Activated naive CD4-positive, alpha-beta T cell (primary cell): ENCODE measurements at places on chromosomes 5 and 9.
A peak's percentile ranks its signal among the peaks of the same experiment; 100 is the strongest.

DNA sequence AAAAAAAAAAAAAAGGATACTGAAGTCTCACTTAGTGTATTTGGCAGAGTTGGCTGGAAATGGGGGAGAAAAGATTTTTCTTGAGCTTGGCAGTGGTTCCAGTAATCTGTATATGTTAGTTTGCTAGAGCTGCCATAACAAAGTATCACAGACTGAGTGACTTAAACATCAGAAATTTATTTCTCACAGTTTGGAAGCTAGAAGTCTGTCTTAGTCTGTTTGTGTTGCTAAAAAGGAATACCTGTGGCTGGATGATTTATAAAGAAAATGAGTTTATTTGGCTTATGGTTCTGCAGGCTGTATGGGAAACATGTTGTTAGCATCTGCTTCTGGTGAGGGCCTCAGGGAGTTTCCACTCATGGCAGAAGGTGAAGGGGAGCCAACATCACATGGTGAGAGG, 89.6 kb upstream of the CEP78 start:
- no peak for DNase-seq

DNA sequence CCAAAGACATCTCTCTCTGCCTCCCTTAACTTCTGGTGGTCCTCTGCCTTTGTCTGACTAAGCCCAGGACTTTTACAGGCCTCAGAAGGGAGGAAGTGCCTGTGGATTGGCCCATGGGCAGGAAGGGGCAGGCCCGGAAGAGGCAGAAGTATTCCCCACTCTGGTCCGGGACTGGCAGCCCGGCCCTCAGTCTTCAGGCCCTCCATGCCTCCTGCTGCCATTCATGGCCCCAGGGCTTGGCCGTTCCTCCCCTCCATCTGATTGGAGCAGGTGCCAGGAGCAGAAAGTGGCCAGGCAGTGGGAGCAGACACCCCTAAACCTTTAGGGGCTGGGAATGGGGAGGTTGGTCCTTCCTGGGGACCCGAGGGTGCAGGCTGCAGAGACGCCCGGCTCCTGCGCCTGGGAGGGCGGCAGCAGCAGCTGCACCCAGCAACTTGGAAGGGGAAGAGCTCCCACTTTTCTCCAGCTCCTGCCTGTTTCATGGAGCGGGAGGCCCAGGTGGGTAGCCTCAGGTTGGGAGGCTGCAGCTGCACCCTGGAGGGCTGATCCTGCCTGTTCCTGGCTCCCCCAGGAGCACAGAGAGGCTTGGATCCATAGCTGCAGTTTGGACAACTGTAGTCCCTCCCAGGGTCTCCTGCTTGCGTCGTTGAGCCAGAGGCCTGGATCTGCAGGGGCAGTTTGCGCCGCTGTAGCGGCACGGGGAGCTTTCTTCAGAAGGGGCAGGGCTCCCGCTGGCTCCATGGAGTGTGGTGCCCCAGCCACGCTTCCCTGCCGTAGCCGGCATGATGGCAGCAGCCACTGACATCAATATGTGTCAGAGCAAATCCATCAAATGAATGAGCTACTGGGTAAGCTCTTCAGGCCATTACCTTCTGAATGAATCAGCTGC, 661.5 kb upstream of the NUDT12 start:
- no peak for DNase-seq

DNA sequence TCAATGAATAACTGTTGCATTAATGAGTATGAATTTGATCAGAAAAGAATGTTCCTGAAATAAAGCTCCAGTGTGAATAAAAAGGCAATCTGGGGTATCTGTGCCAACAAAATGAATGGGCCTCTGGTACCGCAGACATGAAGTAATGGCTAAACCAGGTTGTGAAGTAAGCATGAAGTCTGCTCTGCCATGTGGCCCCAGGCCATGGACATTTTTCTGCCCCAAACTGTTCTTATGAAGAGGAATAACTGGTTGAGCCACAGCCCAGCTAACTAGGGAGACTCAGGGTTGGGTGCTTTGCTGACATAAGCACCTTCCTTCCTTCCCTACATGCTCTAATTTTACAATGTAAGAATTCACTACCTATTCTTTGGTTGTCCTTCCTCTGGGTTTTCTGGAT, 147.4 kb upstream of the LRRTM2 start:
- no peak for DNase-seq

GRCh38 chr5:146883511-146883910, 5.0 kb upstream of the PPP2R2B start:
- DNase-seq, result no peak

DNA sequence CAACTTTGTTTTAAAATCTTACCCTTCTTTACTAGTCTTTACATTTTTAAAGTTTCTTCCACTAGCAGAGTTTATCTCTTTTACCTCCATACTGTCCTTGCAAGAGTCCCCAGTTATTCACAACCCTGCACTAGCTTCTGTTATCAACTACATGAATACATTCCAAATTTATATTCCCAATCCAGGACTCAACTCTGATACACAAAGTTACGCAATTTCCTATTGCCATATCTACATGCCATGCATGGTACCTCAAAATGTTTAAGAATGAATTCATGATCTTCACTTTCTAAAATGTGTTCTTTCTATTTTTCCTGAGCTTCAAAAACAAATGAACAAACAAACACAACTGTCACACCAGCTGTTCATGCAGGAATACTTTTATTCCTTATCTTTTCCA, 668.7 kb downstream of the CDH18 start:
- no peak for DNase-seq

DNA sequence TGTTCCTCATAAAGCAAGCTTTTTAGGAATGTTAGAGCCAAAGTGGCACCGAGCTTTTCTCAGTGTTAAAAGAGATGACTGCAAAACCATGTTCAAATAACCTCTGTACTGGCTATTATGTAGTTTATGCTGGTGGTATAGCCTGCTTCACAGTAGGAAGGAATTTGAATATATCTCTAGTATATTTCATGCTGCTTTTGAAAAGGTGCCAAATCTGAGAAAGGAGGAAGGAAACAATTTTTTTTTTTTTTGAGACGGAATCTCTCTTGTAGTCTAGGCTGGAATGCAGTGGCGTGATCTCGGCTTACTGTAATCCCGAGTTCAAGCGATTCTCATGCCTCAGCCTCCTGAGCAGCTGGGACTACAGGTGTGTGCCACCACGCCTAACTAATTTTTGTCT, 13.5 kb downstream of the CREBRF start:
- no peak for DNase-seq

DNA sequence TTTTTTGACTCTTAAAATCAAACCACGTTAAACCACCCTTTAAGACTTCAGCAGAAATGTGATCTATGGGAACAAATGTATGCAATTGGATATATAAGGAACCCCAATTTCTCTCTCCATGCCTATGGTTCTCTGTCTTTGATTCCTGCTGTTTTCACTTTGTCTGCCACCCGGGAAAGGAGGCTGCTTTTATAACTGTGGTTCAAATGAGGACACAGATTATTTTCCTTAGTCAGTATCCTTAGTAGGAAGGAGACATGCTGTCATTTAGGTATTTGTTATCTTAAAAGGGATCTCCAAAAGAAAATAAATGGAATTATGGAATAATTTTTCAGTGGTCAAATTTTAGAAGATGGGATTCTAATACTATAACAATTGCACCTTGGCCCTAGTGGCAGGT, 176.1 kb upstream of the NREP start:
- no peak for DNase-seq

GRCh38 chr5:131994533-131995226, 16.8 kb downstream of the ACSL6 start:
- no peak for DNase-seq

DNA sequence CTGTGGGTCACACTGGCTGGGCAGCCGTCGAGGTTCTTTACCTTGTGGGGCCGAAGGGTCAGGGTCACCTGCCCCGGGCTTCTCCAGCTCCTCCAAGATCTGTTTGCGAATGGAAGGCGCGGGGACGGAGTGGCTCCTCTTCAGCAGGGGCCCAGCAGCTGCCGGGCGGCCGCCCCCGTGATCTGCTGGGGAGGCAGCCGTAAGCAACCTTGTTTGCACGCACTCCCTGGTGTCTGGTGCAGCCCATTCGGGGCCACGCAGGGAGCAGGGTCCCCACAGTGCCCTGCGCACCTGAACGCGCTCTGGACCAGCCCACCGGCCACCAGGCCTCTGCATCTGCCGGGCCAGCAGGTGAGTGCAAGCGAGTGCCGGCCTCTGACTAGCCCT, 34.9 kb downstream of the PNPLA7 start:
- no peak for DNase-seq

GRCh38 chr9:21322911-21323461, 12.2 kb downstream of the KLHL9 start:
- no peak for DNase-seq

- no peak for DNase-seq
These were observed 134.1 kb downstream of the ROR2 start for GRCh38 chr9:91815896-91816295.

GRCh38 chr5:122845229-122846050, at the start of gene SNX24:
SNX24 (plus strand) TSS chr5:122845613; CDS start chr5:122845634, 21 bp downstream.
- peak; percentile 27 for DNase-seq

GRCh38 chr5:7395947-7396712, at the start of gene ADCY2:
ADCY2 (plus strand) TSS chr5:7396138; CDS start chr5:7396297, 159 bp downstream.
- DNase-seq, result no peak

DNA sequence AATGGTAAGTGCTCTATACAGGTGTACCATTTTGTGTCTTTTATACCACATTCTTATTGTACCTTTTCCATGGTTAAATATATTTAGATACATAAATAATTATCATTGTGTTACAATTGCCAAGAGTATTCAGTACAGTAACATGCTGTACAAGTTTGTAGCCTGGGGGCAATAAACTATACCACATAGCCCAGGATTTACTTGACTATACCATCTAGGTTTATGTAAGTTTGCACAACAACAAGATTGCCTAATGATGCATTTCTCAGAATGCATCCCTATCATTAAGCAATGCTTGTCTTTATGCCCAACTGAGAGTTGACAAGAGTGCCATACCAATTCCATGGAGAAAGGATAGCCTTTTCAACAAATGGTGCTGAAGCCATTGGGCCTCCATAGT, 136.7 kb upstream of the PJA2 start:
- DNase-seq, result no peak

DNA sequence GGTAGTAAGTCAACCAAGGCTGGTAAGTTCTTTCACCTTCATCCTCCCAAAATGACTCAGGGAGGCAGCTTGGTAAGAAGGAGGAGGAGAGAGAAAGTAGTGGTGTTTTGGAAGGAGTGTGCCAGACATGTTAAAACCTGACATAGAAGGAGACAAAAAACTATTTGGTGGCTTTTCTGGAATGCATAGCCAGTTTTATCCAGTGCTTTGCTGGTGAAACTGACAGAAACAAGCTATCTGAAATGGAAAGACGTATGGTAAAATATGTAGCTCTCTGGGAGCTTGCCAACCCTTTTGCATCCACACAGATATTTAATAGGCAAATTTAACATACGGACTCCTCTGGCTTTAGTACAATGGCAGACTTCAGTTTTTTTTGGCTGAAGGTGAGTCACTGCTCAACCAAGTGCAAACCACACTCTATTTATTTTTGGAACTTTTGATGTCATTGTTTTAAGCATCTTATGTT, 45.4 kb downstream of the RAB14 start:
- no peak for DNase-seq

DNA sequence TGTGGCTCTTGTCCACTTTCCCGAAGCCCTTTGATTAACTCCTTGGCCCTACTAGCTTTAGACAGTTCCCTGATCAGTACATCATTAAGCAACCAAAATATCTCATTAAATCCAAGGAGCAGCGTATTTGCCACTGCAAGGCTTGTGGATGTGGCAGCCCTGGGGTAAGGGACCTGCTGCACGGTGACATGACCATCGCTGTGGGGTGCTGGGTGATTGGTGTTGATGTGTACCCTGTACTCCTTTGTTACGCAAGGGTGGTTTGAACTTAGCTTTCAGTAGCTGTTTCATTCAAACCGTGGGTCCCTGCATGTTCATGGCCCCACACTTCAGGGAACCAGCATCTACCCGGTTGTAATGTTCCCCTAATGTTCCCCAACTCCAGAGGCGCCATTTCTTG, 41.0 kb downstream of the OTULIN start:
- no peak for DNase-seq

DNA sequence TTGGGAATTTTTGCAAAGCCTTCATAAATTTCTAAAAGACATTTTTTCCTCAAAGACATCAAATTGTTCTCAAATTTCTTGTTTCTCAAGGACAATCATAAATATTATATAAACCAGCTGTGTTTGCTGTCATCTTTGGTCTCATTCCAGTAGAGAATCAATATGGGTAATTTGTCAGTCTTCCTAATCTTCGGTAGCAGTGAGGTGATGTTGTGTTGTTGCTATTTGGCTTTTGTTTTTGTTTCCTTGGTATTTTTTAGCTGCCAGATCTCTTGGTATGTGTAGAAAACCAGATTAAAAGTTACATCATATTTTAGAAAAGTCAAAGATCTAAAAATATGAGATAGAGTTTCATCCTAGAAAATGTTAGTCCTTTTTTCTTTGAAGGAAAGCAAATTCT, 87.5 kb downstream of the CAMK4 start:
- no peak for DNase-seq
